ENCODE measurements at places on chromosomes 7 and 10.

DNA sequence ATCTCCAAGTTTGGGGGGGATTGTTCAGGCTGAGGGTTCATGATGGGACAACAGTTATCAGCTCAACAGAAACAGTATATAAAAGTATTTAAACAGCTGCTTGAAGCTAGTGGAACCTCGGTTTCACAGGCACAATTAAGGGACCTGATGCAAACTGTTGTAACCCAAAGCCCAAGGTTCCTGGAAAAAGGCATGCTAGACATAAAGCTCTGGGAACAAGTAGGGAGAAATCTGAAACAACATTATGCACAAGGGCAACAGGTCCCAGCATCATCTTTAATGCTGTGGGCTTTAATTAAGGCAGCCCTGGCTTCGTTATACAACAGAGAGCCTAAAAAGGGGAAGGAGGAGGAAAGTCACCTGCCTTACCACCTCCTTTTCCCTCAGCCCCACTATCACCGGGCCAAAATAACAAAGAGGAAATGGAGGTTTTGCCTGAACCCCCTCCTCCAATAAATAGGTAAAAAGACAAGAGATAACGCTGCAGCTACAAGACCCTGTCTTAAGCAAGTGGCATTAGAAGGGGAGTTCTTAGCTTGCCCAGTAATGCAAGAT lies 83.2 kb upstream of the GPR22 start:
- no peak for DNase-seq

- no peak for DNase-seq
Observed at GRCh38 chr10:37619336-37619735, 238.1 kb downstream of the ZNF248 start.

DNA sequence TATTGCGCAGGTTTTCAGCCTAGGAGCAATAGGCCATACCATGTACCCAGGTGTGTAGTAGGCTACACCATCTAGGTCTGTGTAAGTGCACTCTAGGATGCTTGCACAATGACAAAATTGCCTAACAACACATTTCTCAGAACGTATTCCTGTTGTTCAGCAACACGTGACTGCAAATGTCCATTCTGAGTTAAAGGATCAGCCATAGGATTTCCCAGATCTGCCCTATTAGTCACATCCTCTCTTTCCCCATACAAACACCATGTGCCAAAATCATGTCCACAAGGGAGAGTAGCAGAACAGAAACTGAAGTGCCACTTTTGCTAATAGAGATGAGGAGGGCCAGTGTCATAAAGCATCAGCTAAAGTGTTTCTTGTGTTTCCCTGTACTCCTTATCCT lies 42.6 kb upstream of the AMPH start:
- DNase-seq, result no peak

- no peak for DNase-seq
Observed at GRCh38 chr7:28609608-28610007, 197.3 kb downstream of the CREB5 start.

- no peak for DNase-seq
Observed at GRCh38 chr7:71652510-71652909, 520.6 kb downstream of the GALNT17 start.

DNA sequence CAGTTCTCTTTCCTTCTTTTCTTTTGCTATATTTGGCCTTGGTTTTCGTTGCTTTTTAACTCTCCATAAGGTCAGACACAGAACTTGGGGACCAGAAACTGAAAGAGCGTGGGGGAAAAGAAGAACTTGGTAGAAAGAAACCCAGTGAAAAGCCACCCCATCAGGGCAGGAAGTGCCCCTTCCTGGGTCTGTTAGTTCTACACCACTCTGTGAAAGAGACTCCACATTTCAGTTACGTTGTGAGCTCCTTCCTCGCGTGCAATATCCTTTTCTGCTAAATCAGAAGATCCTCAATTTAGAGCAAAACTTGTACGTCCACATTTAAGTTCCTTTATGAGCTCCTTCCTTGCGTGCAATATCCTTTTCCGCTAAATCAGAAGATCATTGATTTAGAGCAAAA lies 220.6 kb upstream of the FOXK1 start:
- DNase-seq, result no peak

- no peak for DNase-seq
Observed at GRCh38 chr10:116084161-116084560, 188.8 kb downstream of the GFRA1 start.

- DNase-seq, result no peak
Observed at GRCh38 chr7:40570223-40570622, 435.4 kb downstream of the SUGCT start.

DNA sequence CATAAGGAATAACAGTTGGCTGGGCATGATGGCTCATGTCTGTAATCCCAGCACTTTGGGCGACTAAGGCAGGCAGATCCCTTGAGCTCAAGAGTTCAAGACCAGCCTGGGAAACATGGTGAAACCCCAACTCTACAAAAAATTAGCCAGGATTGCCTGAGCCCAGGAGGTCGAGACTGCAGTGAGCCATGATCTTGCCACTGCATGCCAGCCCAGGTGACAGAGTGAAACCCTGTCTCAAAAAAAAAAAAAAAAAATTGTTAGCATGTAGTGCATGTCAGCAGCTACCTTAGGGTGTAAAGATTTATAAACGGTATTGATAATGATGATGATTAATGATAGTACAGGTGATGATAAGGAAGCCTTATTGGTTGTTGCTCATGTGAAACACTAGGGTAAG lies 331.2 kb upstream of the FZD1 start:
- no peak for DNase-seq

GRCh38 chr7:132211971-132212370 lies 364.3 kb downstream of the PLXNA4 start:
- DNase-seq, result no peak

DNA sequence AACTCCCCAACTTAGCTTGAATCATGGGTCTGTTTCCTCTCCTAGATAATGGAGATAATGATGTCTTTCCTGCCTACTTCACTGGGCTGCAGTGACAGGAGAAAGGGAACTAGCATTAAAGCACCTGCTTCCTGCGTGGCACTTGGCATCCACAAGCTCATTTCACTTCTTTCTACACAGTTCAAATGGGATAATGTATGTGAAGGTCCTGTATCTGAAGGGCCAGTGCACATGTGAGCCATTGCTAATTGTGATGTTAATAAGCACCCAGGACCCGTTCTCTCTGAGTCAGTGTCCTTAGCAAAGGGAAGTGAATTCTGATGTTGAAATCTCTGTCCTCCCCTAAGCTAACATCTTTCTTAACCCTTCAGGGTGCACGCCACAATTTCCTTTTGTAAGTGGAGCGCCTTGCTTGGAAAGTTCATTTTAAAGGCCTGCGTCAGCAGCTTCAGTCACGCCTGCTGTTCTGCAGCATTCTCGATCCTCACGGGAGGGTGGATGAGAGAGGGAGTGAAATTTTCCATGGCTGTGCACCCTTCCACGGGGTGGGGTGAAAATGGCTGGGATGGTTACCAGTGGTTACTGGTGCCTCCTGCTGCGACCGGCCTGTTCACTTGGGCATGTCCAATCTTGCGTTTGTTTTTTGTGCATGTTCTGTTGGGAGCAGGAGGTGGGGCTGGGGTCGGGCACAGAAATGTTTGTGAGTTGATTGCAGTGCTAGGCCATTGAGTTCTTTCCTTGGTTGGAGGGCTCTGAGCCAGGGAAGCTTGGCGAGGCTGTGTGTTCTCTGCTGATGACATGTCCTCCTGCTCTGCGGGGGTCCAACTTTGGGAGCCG lies 59.2 kb downstream of the HK1 start:
- no peak for DNase-seq

GRCh38 chr7:69862413-69863064 lies 264.3 kb downstream of the AUTS2 start:
- DNase-seq, result no peak

GRCh38 chr7:48274662-48275061 lies 103.4 kb downstream of the ABCA13 start:
- no peak for DNase-seq

DNA sequence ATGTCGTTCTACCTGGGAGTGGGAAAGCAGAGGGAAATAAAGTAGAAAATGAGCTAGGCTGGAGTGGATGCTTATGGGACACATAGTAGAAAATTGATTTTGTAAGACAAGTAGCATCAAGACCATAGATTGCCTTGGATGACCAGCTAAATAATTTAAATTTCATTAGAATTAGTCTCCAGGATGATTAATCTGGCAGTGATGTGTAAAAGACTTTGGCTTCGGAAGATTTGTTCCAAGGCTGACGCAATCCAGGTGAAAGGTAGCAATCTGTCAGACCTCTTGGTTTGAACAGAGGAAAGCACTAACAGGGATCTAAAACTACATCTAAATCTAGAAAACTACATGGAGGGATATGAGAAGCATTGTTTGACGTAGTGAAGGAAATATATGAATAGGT lies 236.5 kb downstream of the ARL4A start:
- no peak for DNase-seq

DNA sequence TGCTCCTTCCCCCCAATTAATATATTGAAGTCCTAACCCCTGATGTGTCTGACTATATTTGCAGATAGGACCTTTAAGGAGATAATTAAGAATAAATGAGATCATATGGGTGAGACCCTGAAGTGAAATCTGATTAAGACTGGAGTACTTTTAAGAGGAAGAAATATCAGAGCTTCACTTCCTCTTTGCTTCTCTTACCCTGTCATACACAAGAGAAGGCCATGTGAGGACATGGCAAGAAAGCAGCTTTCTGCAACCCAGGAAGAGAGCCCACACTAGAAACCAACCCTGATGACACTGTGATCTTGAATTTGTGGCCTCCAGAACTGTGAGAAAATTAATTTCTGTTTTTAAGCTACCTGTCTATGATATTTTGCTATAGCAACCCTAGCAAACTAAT lies 44.2 kb downstream of the JMJD1C start:
- DNase-seq, result no peak

DNA sequence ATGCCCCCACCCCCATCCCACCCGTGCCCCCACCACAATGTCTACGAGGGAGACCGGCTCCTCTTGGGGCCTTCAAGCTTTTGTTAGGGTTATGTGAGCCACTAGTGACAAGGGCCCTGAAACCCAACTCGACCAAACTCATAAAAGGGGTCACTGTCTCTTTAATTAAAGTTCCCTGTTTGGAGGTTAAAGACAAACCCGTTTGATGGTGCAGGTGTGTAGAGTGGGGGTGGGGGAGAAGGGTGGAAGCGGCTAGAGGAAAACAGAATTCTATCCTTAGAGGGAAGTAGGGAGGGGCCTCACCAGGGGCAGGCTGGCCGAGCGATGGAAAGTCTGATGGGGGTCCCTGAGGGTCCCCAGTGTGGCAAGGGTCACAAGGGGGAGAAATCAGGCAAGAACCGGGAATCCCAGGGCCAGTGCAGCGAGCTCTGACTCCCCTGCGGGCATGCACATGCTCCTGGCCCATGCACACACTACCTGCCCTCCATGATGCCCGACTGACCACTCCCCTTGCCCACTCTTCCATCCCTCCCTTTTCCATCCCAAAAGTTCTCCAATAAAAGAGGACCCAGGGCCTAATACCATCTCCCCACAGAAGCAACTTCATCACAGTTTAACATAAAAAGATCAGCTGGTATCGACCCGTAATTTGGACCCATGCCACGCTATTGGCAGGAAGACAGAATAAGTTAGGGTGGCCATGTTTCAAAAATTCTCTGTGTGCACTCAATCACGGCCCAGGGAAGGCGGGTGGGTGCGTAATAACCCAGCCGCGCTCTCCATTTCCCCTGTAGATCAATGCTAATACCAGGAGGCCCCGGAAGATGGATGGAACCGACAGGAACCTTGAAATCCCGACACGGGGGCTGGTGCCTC lies 35.9 kb upstream of the SLF2 start:
- no peak for DNase-seq
